Activated naive CD4-positive, alpha-beta T cell treated with anti-CD3 and anti-CD28 coated beads, Interleukin-2, amount 10 ng/mL, durations not matched to agents 7 days and 5 days (primary cell): ENCODE measurements at places on chromosomes 1 and 21.

- no peak for DNase-seq
Observed at GRCh38 chr1:170692866-170693575, 29.1 kb downstream of the PRRX1 start.

DNA sequence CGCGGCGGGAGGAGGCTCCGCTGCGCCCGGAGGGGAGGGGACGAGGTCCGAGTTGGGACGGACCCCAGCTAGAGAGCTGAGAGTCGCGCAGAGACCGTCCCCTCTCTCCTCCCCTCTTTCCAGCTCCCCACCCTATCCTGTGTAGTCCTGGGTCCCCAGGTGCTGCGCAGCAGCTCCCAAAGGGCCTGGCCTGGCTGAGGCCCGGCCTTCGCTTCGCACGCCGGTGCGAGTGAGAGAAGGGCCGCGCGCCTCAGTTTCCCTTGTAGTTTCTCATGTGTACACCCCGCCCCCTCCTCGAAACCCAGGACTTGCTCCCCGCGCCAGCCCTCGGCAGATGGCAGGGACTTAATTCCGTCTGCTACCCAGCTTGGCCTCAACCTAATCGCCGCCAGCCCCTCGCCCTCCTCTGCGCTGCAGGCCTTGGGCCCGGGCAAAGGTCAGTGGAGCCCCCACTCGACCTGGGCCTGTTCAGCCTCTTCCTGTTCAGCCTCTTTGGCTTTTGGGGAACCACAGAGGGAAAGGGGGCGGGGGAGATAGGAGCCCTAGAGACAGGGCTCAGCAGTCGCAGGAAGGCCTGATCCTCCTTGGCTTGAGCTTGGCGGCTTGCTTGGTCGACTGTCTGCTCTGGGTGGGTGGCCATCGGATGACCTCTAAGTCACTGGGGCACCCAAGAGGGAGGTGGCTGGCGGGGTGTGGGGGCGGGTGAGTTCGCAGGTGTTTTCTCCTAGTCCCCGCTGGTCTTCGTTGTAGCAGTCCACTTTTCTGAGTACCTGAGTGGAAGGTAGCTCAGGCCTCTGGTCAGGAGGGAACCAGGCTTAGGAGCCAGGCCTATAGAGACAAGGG is 1.0 kb downstream of the ZNF687 start:
- peak; percentile 53 for DNase-seq

GRCh38 chr21:38503583-38503982 is 5.3 kb upstream of the ERG start:
- DNase-seq, result no peak

DNA sequence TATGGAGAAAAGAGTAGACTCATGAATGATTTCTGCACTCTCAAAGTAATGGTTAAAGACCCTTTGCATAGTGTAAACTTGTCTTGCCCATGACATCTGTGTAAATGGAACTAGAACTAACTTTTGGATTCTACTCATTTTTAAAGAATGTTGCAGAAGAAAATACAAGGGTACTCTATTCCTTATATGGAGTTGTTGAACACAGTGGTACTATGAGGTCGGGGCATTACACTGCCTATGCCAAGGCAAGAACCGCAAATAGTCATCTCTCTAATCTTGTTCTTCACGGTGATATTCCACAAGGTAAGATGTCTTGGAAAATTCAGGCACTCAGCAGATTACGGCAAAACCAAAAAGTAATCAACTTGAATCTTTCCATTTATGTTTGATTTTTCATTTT is 19.8 kb downstream of the CCT8 start:
- no peak for DNase-seq

DNA sequence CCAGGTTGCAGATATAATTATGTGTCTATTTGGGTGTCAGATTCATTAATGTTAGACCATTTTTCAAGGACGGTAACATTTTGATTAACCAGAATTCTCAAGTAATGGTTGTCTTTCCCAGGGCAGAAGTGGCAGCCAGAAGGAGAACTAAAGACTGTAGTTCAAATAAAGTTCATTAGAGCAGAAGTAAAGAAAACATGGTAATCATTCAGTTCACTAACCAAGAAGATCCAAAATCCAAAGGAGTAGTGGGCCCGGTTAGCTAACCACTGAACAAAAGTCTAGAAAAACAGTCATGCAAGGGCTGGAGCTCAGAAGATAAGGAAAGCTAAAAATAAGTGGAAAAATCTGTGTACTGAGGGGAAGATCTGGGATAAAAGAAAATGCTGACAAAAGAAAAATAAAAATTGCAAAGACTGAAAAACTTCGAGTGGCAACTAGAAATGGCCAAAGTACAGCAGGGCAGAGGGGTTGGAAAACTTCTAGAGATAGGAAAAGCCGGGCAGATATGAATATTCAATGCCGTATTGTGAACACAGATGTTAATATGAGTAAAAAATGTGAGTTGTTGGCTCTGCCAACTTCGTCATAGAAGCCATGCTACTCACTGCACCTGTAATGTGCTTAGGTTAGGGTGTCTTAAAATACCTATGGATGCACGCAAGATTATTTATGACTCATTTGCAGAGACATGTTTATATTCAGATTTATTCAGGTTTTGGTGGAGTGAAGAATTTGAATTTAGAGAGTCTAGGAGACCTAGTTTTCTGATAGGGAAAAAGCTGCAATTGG is 925.9 kb downstream of the LTN1 start:
- DNase-seq, result no peak
